ENCODE measurements at places on chromosomes 3 and 15.

DNA sequence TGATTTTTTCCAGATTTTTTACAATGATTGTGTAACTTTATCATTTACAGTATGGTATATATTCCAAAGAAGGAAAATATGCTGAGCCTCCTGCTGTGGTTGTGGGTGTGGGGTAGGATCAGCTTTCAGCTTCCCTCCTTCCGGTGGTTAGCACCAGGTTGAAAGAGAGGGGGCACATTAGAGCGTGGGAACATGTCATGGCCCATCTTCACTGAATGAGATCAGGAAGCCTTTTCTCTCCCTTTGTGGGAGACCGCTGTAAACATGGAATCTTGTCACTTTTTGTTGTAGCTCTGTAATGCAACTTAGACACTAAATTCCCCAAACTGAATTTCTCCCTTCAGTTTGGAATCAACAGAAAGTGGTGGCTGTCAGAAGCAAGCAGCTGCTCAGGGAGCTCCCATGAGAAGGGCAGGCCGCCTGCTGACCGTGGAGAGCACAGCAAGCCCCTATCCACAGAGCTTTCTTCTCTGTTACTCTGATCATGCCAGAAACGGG lies 86.7 kb upstream of the LIMD1 start:
- H3K4me1 ChIP-seq = peaks cover 12% of the 10 kb centered on the region
- H3K36me3 ChIP-seq = peaks cover 15% of the 10 kb centered on the region

DNA sequence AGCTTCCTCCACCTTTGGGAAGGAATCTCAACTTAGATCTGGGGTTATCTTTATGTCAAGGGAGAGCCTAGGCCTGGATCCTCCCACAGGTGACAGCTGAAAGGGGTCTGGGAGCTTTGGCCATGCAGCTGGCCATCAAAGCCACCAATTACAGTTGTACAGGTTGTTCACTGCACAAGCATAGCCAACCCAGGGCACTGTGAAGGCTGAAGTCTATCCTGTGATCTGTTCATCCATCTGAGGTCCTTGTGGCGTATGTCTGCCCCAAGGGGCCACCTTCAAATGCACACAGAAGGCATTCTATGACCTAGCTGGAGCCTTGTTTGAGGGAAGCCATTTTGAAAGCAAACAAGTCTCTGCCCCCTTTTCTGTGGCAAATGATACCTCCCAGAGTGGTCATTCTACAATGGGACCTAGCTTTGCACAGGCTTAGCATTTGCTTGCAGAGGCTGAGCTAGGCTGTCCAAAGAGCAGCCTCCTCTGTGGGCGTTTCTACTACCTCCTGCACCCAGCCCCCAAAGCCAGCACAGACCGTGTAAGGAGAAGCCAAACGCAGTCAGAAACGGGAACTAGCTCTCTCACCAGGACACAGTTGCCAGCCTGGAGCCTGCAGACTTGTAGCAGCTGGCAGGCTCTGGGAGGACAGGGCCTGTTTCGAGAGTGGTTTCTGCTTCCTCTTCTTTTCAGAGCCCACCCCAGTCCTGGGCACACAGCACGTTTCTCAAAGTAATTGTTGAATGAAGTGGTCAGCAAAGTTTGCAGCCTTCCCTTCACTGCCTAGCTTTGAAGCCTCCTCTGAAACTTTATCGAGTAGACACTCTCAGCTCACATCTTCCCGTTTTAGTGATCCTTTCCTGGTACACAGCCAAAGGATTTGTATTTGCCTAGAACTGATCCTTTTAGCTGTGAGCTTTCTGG lies 157.3 kb upstream of the SMAD3 start:
- no peaks in the 10 kb centered on the region for H3K4me1 ChIP-seq
- no peaks in the 10 kb centered on the region for H3K36me3 ChIP-seq
- H3K27ac ChIP-seq = peak overlapping the region; percentile 15

GRCh38 chr3:39501968-39502837 lies 34.7 kb downstream of the MOBP start:
- no peaks in the 10 kb centered on the region for H3K36me3 ChIP-seq
- peaks cover 44% of the 10 kb centered on the region for H3K27me3 ChIP-seq
- H3K4me3 ChIP-seq = no peak overlapping the region
- DNase-seq = no peak
- no peak overlapping the region for H3K27ac ChIP-seq
- peaks cover 11% of the 10 kb centered on the region for H3K4me1 ChIP-seq

- H3K27me3 ChIP-seq = no peaks in the 10 kb centered on the region
- no peak overlapping the region for H3K27ac ChIP-seq
- H3K4me1 ChIP-seq = no peaks in the 10 kb centered on the region
- no peak for DNase-seq
These were observed 56.9 kb downstream of the MEGF11 start for GRCh38 chr15:66196602-66197001.

GRCh38 chr15:88769161-88769971 lies 33.9 kb upstream of the ACAN start:
- no peak overlapping the region for H3K4me3 ChIP-seq
- H3K27me3 ChIP-seq = peaks cover 12% of the 10 kb centered on the region
- H3K27ac ChIP-seq = no peak overlapping the region
- no peaks in the 10 kb centered on the region for H3K36me3 ChIP-seq

DNA sequence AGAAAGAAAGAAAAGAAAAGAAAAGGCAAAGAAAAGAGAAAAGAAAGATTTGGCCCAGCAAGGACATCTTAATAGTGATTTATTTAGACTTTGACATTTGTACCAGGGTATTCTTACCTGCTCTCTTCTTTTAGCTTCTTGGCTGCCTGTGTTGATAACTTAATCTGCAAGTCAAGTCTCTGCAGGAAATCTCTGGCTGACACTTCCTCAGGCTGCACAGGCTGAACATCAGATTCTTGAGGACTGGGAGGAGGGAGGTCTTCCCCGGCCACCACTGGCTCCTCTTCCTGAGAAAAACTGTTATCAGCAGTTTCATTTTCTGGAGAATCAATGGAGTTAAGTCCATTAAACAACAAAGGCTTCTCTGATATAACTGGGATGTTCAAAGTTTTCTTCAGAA lies 12.8 kb downstream of the LYSMD2 start:
- H3K4me3 ChIP-seq = no peak overlapping the region
- no peaks in the 10 kb centered on the region for H3K27me3 ChIP-seq
- no peak overlapping the region for H3K27ac ChIP-seq

DNA sequence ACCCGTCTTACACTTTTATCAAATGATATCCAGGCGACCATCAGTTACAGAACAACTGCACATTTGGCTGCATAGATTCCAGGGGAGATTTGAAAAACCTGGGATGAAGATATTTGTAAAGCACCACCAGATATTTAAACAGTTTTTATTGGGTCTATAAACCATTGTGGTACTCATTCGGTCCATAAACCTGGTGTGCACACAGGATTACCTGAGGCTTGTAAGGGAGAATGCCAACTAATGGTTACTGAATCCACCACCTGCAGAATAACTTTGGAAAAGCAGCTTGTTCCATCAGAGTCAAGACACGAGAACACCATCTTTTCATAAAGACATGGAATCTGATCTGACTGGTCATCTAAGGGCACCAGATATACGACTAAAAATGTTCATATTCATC lies 80.6 kb downstream of the P3H2 start:
- no peaks in the 10 kb centered on the region for H3K27me3 ChIP-seq
- no peak overlapping the region for H3K27ac ChIP-seq
- H3K36me3 ChIP-seq = no peaks in the 10 kb centered on the region
- DNase-seq = no peak
- H3K4me3 ChIP-seq = no peak overlapping the region
- H3K4me1 ChIP-seq = peaks cover 8% of the 10 kb centered on the region

- H3K36me3 ChIP-seq = peaks cover 26% of the 10 kb centered on the region
- peaks cover 14% of the 10 kb centered on the region for H3K4me1 ChIP-seq
- DNase-seq = no peak
- H3K4me3 ChIP-seq = no peak overlapping the region
- no peak overlapping the region for H3K27ac ChIP-seq
These were observed 56.7 kb upstream of the LMOD3 start for GRCh38 chr3:69178838-69179739.
